DMS79 (cell line): ENCODE measurements at places on chromosomes 11 and 22.
A peak's percentile ranks its signal among the peaks of the same experiment; 100 is the strongest.

DNA sequence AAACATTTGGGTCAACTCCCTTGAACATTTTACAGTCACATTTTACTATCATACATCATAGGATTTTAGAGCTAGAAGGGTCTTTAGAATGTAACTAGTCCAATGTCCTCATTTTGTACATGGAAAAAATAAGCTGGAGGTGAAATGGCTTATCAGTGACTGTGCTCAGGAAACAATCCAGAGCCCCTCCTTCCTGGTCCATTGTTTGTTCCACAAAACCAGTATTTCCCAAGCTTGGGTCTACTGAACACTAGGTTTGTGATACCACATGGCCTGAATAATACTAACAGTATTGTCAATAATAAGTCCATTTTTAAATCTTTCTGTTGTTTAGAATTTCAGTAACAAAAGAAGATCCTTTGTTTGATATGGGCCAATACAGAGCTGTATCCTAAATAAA is 27.1 kb downstream of the PDGFD start:
- DNase-seq, result no peak

DNA sequence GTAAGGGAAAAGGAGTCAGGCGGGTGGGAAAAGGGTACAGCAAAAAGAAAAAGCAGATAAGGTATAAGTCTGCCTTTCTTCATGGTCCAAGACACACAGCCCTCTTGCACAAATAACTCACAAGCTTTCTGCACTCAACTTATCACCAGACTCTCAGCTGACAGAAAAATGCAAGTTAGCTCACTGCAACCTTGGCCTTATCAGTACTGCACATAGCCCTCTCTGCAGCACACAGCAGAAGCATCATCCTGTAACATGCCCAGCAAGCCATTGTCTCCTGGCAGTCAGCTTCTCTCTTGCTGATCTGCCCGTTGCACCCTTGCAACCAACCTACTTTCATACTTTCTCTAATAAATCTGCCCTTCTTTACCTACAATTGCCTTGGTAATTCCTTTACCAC is 5.8 kb downstream of the ZBTB44 start:
- DNase-seq, result no peak

- DNase-seq, result no peak
Measured at GRCh38 chr11:112162761-112163546, 940 bp downstream of the IL18 start.

- DNase-seq, result no peak
Measured at GRCh38 chr11:47408598-47409439, 429 bp downstream of the SLC39A13 start.

GRCh38 chr22:36806835-36807234 is 10.0 kb downstream of the PVALB start:
- DNase-seq, result no peak

- no peak for DNase-seq
Measured at GRCh38 chr11:64458997-64459396, 100.0 kb downstream of the RPS6KA4 start.

DNA sequence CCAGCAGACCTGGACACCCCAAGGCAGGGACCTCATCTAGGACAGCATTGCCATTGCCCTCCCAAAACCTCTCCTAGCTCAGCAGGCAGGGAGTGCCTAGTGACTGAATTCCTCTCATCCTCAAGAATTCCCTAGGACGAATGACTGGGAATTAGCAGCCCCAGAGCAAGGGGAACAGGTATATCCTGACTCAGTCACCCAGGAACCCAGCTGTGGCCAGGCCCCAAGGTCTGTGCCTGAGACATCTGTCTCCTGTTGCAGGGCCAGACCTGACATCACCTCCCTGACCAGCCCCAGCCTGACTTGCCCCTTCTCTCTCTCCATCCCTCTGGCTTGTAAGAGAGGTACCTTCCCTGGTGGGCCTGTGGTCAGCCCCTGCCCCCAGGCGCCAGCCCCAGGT is 39.0 kb upstream of the SUSD2 start:
- no peak for DNase-seq

DNA sequence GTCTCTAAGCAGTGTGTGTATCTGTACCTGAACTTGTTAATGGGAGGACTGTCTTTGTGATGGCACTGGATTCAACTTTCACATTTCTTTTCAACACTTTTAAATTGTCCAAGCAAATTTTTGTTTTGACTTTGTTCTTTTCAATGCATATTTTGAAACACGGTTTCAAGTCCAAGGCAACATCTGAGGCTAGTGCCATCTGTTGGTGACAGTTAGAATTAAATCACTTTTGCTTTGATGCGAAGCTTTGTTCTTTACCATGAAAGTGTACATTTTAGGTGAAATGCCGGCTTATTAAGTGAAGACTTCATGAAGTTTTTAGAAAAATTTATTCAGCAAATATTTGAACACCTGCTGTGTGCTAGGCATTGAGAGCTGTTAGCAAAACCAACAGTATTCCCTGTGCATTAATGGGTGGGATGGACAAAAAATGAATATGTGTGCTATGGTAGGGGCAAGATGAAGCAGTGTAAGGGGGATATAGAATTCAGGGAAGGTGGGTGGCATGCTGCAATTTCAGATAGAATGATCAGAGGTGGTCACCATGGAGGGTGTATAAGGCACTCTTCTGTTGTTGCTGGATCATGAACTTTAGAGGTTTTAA is 70.2 kb downstream of the DDX10 start:
- DNase-seq, result no peak

GRCh38 chr11:662689-663274 is 25.7 kb downstream of the DRD4 start:
- DNase-seq, result no peak

DNA sequence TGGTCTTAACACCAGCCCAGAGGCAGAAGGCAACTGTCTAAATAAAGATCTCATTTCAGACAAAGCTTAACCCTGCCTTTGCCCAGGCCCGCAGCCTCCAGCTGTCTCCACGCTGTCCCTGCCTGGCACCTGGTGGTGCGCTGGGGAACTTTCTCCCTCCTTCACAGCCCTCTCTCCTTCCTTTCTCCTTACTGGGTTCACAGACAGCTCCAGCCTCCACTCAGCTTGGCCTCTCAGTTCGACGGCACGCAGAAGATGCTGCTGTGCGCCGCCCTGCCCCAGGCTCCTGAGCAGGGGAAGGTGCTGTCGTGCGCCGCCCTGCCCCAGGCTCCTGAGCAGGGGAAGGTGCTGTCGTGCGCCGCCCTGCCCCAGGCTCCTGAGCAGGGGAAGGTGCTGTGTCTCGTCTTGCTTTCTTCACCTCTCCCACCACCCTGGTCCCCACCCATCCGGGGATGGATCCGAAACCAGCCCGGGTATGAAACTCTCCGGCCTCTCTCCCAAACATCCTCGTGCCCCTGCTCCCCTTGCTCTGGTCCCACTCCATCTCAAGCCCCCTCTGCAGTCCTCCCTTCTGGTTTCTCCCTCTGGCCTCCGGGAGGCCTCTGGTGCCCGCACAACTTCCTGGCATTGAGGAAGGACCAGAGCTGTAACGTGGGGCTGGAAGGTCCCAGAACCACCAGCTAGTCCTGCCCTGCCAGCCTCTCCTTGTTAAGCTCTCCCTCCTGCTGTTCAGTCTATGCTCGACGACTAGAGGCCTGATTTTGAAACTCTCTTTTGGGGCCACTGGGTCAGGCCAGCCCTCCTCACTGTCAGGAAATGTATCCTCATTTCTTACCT is 22.9 kb upstream of the JAM3 start:
- peak; percentile 31 for DNase-seq

GRCh38 chr11:133041928-133042882 is 490.1 kb downstream of the OPCML start:
- DNase-seq, result no peak

- DNase-seq, result no peak
Measured at GRCh38 chr22:43747058-43747457, 65.0 kb downstream of the EFCAB6 start.

DNA sequence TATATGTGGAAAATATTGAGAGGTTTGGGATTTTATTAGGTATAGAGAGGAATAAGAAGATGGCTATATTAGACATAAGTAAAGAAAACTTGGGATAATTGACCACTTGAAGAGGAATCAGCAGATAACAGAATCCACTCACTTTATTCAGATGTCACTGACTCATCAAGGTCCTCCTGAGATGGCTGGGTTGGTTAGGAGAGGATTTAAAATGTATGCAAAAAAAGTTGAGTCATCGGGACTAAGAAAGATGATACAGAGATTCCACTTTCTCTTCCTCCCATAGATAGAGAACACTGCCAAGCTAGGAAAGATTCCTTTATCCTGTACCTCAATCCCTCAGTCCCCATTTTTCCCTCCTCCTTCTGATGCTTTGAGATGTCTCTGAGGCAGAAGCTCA is at the start of gene OR6A2:
OR6A2 (minus strand) TSS at position 288 of the 400 bp plus-strand sequence. CDS start 3,981 bp downstream, outside the sequence.
- DNase-seq, result no peak

GRCh38 chr22:42446151-42446550 is 13.9 kb upstream of the NFAM1 start:
- no peak for DNase-seq
